ENCODE measurements at places on chromosomes 13 and 19.

- no peak for DNase-seq
Measured at GRCh38 chr13:75226733-75227435, 255.1 kb downstream of the TBC1D4 start.

DNA sequence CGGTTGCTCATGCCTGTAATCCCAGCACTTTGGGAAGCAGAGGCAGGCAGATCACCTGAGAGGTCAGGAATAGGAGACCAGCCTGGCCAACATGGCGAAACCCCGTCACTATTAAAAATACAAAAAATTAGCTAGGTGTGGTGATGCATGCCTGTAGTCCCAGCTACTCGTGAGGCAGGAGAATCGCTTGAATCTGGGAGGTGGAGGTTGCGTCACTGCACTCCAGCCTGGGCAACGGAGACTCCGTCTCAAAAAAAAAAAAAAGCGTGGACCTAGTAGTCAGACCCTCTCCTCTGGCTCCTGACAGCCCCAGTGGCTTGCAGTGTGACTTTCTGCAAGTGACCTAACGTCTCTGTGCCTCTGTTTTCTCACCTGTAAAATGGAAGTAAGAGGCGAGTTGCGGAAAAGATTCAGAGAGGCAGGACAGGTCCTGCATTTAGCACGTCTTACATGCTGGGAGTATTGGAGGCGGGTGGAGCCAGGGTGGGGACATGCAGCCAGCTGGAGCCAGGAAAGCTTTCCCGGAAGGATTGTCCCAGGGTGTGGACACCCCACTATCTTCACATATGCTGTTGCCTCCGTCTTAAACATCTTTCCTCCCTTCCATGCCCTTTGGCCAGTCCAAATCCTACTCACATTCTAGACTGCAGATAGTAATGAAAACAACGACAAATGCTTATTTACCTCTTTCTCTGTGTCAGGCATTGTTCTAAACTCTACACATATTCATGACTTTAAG is 2.9 kb downstream of the TUBB4A start:
- DNase-seq = no peak

DNA sequence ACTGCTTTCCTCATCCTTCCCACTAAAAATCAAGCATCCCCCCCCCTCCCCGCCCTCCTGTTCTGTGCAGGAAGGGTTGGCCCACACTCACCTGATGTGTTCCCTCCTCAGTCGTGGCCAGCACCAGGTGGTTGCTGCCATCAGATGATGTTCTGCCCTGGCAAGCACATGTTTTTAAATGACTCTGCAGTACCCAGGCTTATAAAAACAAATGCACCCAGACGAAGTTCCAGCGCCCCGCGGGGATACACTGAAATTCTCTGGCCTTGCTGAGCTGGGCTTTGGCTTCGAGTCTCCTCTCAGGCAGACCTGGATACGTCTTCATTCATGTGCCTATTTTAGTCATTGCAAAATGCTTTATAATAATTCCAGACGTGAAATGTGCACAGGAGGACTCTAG is 316.3 kb downstream of the DLEU7 start:
- no peak for DNase-seq

DNA sequence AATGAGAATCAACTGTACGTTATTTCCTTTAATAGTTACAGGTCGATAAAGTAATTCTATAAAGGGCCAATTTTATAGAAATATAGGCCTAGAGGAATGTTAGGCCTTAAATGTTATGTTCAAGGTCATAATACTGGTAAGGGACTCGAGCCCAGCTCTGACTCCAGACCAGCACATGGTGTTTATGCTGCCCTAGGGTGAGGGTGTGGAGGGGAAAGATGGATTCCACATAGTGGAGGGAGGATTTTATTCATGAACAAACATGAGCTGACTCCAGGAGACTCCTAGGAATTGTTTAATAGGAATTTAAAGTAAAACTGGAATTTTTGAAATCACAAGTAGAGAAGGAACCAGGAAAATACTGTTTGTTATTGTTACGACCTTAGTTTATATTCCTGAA is 139.9 kb downstream of the LACC1 start:
- no peak for DNase-seq

All from nucleus accumbens (tissue), 56 donors.